Stimulated activated CD8-positive, alpha-beta memory T cell treated with anti-CD3 and anti-CD28 coated beads, Interleukin-4, amount 100 ng/mL, for 24 hours (primary cell): ENCODE measurements at places on chromosomes 13 and 19.

- DNase-seq, result no peak
Observed at GRCh38 chr19:46180701-46181387, 32.8 kb downstream of the IGFL2 start.

- no peak for DNase-seq
Observed at GRCh38 chr13:21825801-21826200, 154.9 kb downstream of the FGF9 start.

GRCh38 chr19:15318241-15318691, 14.1 kb downstream of the BRD4 start:
- DNase-seq, result no peak

DNA sequence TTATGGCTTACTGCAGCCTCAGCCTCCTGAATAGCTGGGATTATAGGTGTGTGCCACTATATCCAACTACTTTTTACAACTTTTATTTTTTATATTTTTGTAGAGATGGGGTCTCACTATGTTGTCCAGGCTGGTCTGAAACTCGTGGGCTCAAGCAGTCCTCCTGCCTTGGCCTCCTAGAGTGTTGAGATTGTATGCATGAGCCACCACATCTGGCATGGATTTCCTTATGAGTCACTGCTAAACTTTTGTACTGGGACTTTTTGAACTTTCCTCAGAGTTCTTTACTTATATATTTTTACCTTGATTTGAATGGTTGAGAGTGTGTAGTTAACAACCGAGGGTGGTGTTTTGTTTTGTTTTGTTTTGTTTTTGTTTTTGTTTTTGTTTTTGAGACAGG, 33.4 kb downstream of the DNAJC3 start:
- DNase-seq, result no peak

DNA sequence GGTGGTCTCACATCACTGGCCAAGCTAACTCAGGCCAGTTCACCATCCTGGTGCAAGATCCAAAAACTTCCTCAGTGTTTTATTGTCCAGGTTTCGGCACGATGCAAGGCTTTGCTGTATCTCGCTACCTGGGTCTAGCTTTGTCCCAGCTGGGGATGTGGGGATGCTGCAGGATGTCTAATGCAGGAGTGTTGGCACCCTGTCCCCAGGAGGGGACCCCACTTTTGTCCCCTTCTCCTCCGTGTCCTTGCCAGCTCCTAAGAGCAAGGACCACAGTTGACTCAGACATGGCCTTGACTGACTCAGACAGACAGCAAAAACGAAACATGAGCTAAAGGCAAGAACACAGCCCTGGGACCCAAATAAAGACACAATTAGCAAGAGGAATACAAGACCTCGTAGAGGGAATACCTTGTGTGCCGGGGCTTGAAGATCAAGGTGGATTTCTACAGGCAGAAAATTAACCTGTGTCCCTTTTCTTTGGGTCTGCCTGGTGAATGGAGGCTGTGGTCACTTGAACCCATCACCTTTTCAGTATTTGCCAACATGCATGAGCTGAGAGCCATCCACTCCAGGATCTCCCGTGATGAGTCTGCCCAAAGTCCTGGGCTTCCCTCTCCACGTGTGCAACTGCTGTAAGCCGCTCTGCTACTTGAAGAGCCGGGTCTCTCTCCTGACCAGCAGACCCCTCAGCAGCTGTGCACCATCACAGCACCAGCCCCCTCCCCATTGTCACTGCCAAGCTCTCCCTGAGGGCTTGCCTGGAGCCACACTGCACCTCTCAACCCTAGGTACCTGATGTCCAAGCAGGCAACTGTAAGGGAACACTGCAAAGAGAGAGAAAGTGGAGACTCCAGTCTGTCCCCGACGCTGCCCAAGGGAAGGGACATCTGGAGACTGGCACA, 149.5 kb upstream of the ZNF507 start:
- DNase-seq, result no peak

DNA sequence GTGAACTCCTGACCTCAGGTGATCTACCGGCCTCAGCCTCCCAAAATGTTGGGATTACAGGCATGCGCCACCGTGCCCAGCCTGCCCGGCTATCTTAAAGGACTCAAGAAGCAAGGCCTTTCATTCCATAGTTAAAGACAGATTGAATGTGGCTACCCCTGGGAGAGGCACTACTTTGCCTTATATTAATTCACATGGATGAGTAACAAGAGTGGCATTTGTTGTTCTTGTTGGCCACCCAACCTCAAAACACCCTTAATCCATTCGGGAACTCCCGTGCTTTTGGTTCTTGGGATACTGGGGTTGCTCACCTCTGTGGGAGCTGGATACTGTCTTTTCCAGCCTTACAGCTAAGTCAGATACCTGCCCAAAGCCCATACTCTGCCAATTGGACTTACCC, 34.4 kb upstream of the ABCC4 start:
- no peak for DNase-seq

GRCh38 chr19:54102421-54103169, at the start of gene NDUFA3:
TSS of gene NDUFA3 (plus strand) at chr19:54102855. CDS start at chr19:54102879, 24 bp downstream.
- DNase-seq, result peak; percentile 96

DNA sequence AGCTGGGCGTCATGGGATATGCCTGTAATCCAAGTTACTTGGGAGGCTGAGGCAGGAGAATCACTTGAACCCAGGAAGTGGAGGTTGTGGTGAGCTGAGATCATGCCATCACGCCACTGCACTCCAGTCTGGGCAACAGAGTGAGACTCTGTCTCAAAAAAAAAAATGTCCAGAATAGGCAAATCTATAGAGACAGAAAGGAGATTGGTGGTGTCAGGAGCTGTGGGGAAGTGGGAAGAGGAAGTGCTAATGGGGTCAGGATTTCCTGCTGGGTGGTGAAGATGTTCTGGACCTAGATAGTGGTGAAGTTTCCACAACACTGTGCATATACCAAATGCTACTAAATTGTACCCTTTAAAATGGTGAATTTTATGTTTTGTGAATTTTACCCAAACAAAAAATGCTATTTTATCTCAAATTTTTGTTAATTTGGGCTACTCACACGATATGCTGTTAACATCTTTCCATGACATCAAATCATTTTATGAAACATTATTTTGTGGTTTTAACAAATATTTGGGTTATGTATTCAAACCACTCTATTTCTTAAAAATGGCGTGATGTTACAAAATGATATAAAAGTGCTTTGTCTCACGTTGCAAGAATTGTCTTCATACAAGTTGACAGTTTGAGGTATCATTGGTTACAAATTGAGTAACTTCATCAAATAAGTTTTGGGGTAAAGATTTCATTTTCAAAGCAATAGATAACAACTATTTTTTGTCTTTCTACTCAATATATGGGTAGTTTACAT, 7.4 kb upstream of the CYP4F3 start:
- no peak for DNase-seq

- no peak for DNase-seq
Observed at GRCh38 chr19:44927746-44928145, 13.3 kb downstream of the APOC1 start.

GRCh38 chr13:35879111-35879510, 252.1 kb downstream of the DCLK1 start:
- DNase-seq, result no peak

DNA sequence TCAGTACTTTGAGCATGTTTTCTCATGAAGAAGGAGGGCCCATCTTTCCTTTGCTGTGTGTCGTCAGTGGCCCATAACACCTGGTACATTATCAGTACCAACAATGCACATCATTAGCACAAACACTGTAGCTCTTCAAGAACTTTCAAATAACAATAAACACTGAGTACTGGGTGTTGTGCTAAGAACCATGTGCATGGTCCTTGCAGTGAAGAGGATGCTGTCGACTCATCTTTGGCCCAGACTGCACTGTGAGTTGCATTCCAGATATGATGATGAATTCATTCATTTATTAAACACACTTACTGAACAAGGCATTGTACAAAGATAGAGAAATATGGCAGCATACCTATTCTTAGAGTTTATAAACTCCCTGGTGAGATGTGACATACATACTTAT, 55.8 kb downstream of the FLT3 start:
- DNase-seq, result no peak

- DNase-seq, result no peak
Observed at GRCh38 chr19:31595521-31595920, 246.3 kb upstream of the TSHZ3 start.

GRCh38 chr13:107200491-107200890, 632.6 kb upstream of the ARGLU1 start:
- DNase-seq, result no peak

GRCh38 chr19:57441979-57442752, 7.0 kb downstream of the ZNF749 start:
- no peak for DNase-seq

DNA sequence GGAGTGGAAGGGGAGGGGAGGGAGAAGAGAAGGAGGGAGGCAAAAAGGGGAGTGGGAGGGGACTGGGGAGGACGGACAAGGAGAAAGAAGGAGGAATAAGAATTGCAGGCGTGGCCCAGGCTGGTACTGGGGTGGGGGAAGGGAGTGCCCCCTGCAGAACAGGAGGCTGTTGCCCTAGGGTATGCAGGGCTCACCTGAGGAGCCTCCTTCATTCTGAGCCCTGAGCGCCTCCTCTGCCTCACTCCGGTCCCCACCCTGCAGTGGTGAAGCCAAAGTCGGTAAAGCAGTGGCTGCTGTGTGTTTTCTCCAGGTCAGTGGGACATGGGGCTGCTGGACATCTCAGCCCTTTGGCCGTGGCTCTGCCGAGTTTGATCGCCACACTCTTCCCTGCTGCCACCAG, 9.1 kb upstream of the CDC16 start:
- no peak for DNase-seq

GRCh38 chr13:63075126-63075525, 1659.5 kb upstream of the PCDH20 start:
- DNase-seq, result no peak

DNA sequence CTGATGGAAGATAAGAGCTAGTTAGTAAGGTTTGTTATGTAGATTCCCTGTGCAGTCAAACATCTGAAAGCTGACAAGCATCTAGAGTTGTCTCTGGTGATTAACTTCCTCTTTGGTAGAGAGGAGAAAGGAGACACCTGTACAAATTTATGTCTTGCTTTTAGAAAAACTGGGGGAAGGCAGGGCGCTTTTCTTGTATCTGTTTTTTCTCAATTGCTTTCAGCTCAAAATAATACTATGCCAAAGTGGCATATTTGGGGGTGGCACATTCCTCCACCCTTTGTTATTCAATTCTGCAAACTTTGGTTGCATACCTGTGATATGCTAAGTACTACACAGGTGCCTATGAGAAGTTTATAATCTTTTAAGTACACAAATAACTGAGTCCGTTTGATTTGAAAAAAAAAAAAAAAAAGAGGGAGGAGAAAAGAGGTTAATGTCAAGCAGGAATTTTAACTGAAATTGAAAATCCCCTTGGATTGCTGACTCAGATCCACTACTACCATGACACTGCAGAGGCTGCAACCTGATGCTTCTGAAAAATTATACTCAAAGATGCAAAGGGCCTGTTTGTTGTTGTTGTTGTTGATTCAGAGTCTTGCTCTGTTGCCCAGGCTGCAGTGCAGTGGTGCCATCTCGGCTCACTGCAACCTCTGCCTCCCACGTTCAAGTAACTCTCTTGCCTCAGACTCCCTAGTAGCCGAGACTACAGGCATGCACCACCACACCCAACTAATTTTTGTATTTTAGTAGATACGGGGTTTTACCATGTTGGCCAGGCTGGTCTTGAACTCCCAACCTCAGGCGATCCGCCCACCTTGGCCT, 164.8 kb upstream of the NBEA start:
- no peak for DNase-seq

DNA sequence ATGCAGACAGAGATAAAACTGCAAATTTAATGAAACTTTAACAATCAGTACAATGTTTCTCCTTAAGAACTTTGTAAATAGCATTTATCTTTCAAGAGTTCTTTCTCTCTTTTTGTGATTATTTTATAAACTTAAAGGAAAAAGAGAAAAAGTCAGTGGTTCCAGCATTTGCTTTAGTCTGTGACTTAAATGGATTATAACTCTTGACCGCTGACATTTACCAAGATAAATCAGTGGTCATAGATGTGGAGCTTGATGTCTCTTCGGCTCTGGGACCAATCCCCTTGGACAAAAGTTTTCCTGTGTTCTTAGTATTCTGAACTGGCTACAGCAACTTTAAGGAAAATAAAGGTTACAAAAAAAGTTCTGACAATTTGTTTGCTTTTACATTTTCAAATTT, 162.6 kb downstream of the TM9SF2 start:
- DNase-seq, result no peak

GRCh38 chr13:59842507-59842906, 321.2 kb downstream of the DIAPH3 start:
- no peak for DNase-seq

GRCh38 chr19:32130332-32130731, 215.1 kb upstream of the ZNF507 start:
- no peak for DNase-seq

DNA sequence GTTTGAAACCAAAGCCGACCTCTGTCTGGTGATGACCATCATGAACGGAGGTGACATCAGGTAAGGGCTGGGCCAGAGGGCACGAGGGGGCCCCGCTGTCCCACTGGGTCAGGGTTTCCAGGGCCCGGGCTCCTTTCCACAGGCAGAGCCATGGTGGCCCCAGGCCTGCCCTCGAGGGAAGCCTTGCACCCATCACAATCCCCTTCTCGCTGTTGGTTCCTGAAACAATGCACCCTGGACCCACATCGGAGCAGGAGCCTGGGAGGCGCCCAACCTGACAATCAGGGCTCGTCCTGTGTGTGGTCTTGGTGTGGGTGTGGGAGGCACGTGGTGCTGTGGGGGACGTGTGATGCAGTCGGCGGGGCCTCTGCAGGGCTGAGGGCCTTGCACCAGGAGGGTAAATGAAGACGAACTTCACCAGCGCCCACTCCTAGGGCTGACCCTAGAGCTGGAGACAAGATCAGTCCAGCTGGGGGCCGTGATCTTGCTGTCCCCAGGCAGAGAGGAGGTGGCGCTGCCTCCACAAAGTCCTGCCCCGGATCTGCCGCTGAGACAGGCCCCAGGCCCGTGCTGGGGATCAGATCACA, 2.8 kb downstream of the GRK1 start:
- DNase-seq, result no peak

- DNase-seq, result peak; percentile 26
Observed at GRCh38 chr19:14337510-14337909, 43.7 kb upstream of the ADGRE5 start.

DNA sequence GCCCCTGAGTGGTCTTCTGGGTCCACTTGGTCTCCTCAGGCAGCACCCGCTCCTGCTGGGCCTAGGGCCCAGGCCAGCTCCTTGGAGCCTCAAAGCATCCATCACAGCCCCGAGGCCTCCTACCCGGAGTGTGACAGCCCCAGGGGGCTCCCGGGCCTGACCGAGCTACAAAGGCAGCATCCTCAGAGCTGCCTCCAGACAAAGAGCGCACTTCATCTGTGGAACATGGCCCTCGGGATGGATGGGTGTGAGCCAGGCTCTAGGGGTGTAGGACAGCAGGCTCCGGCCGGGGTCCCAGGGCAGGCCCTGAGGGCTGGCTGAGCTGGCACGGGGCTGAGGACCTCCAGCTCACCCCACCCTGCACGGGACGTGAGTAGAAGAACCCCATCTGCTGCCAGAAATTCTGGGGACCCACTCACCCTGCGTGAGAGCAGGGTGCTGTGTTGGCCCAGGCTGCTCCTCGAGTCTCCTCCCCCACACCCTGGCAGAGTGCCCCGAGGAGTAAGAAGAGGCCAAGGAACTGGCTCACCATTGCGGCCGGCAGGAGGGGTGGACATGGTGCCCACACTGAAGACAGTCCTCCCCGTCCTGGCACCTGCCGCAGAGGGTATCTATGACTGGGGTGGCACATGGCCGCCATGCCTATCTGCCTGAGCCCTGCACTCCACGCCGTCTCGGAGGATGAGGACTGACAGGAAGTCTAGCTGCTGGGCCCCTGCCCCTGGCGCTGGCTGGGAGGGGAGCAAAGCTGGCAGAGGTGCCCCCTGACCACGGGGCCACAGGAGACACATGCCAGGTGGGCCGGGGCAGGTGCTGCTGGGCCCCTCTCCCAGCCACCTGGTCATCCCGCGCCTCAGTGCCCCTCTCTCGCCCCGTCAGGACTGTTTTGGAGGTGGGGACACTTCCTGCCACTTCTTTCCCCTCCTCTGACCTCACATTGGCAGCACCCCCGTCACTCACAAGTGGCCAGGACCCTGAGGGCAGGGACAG, 22.3 kb downstream of the CEBPG start:
- no peak for DNase-seq
